ENCODE measurements at places on chromosomes 2 and 18.

DNA sequence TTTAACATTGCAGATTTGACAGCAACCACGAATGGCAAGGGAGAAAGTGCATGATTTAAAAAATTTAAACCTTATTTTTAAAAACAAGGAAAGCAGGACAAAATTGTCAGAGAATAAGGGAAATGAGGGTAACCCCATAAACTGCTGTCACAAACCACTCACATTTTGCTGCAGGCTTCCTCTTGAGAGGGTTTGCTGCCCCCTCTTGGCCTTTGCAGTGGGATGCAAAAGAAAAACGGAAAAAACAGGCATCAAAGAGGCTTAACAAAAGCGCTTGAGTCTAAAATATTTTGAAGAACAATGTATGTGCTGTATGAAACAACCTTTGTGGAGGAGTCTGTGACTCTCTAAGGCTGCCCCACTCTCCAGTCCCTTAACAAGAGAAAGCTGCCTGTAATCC lies 91.6 kb downstream of the TMX3 start:
- no peak for DNase-seq

GRCh38 chr2:204030322-204030721 lies 93.8 kb downstream of the ICOS start:
- DNase-seq: no peak

GRCh38 chr2:9024575-9024974 lies 21.1 kb upstream of the MBOAT2 start:
- no peak for DNase-seq

GRCh38 chr2:103167599-103167998 lies 405.8 kb downstream of the TMEM182 start:
- DNase-seq: no peak

DNA sequence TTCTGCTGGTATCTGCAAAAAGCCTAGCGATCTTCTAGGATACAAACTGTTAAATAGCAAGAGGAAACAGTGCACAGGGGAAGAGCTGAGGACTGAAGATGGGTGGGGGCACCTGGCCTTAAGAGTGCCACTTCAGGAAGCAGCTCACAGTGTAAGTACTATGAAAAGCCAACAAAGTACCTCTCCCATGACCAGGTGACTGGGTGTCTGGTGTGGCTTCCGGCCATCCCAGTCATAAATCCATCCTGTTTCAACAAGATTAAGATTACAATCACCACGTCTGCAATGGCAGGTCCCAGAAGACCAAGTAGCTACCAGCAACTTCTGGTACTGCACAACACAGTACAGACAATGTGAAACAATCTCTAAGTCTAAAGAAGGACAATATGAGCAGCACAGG lies 15.9 kb downstream of the ERFE start:
- DNase-seq: no peak

- DNase-seq: no peak
Measured at GRCh38 chr18:36124841-36125240, 4.3 kb downstream of the SLC39A6 start.

DNA sequence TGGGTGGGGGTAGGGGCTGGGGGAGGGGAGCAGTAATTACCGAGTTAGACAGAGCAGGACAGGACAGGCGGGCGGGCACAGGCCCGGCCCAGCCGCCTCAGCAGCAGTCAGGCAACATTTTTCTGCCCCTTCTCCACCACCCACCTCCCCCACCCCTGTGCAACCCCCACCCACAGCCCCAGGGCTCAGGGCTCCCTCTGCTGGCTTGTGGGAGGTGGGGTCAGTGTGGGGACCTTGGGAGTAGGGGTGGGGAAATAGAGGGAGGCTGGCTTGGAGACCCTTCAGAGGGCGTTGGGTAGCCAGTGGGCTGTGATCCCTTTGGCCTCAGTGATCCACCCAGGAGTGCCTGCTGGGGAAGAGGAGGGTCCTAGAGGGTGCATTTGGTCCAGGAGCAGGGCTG lies 6.4 kb downstream of the WNT6 start:
- no peak for DNase-seq

DNA sequence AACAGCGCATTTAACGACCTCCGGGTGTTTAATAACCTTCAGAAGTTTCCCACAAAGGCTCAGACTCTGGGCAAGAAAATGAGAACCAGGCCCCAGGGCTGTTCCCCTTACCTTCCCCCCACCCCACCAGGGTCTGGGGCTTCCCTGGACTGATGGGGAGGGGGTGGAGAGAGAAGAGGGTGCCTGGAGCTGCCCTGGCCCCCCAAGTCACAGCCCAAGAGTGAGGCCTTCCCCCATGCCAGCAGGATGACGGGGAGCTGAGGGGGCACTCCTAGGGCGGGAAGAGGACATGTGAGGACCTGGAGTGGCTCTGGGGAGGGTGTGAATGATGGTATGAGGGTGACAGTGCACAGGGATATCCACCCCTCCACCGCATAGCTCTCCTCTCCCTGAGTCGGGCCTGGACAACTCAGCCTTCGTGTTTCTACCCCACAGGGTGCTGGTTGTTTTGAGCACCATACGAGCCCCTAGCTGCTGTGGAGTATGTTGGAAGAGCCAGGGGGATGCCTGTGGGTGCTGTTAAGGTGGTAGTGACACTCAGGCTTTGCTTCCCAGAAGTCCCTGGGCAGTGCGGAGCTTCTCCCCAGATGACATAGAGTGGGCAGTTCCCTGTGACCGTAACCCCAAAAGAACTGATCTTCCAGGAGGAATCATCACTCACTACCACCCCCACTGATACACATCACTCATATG lies 3.9 kb downstream of the PKDCC start:
- no peak for DNase-seq

GRCh38 chr2:99899882-99900281 lies 242.5 kb downstream of the AFF3 start:
- DNase-seq: no peak

- no peak for DNase-seq
Measured at GRCh38 chr18:60624207-60624606, 251.6 kb upstream of the MC4R start.

GRCh38 chr2:241514553-241514952 lies 6.2 kb upstream of the STK25 start:
- no peak for DNase-seq

DNA sequence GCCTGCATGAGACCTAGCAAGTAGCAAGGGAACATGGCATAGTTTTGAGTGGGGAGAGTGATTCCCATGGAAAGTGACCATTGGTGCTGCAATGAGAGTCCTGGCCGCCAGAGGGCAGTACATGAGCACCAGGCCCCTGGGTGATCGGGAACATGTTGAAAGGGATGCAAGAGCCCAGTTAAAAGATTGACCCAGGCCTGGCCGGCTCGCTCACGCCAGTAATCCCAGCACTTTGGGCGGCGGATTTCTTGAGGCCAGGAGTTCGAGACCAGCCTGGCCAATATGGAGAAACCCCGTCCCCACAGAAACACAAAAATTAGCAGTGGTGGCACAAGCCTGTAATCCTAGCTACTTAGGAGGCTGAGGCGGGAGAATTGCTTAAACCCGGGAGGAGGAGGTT lies 22.2 kb downstream of the FAP start:
- peak; percentile 45 for DNase-seq

- DNase-seq: no peak
Measured at GRCh38 chr18:74963820-74964446, 245.0 kb downstream of the PTGR3 start.

- DNase-seq: no peak
Measured at GRCh38 chr2:40230707-40231432, 221.0 kb downstream of the SLC8A1 start.

- no peak for DNase-seq
Measured at GRCh38 chr2:225040142-225040541, 2.1 kb downstream of the DOCK10 start.

Data from activated T-cell treated with anti-CD3 and anti-CD28 coated beads for 4 hours (primary cell).